Stimulated activated CD4-positive, alpha-beta T cell treated with anti-CD3 and anti-CD28 coated beads, Interleukin-4, amount 100 ng/mL, for 4 hours (primary cell): ENCODE measurements at places on chromosomes 3 and 15.

- no peak for DNase-seq
Measured at GRCh38 chr15:82709081-82709420, 624 bp downstream of the AP3B2 start.

DNA sequence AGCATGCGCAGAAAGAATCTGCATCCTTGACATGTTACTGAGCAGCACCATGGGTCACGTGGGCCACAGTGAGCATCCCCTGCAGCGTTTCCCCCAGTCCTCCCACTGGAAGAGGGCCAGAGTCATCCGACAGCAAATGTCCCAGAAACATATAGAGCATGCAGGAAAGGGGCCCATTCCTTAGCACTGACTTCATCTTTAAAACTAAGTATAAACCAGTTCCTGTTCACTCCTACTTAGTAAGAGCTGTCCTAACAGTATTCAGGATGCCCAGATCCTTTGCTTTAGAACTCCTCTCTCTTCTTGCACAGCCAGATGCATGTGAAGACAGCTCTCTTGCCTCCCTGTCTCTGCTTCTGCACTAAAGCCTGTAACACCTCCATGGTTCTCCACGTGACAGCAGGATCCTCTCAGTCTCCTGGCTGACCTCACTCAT lies 79.3 kb upstream of the OXTR start:
- DNase-seq = no peak

- DNase-seq = peak; percentile 2
Measured at GRCh38 chr3:59978979-59979378, 929.2 kb upstream of the CFAP20DC start.

DNA sequence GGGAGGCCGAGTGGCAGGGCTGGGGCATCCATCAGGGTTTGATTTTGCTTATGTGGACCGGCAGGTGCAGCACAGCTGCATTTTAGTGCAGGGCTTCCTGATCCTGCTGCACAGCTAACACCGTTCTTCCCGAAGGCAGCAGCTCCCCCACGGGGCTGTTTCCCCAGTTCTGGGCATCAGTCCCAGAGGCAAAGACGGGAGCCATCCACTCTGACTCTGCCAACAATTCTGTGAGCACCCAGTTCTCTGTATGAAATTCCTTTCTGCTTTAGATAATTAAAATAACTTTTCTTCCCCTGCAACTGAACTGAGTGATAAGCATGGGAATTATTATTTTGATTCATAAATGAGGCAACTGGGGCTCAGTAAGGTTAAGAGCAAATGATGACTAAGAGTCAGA lies 262.9 kb upstream of the ATP10A start:
- no peak for DNase-seq

- DNase-seq = peak; percentile 82
Measured at GRCh38 chr3:197298341-197298944, at the start of gene DLG1. DLG1 (minus strand) TSS chr3:197298612; CDS start chr3:197297204, 1,408 bp downstream.
